Suppressor macrophage treated with lipopolysaccharide for 4 hours (primary cell): ENCODE measurements at places on chromosomes 11 and 22.

DNA sequence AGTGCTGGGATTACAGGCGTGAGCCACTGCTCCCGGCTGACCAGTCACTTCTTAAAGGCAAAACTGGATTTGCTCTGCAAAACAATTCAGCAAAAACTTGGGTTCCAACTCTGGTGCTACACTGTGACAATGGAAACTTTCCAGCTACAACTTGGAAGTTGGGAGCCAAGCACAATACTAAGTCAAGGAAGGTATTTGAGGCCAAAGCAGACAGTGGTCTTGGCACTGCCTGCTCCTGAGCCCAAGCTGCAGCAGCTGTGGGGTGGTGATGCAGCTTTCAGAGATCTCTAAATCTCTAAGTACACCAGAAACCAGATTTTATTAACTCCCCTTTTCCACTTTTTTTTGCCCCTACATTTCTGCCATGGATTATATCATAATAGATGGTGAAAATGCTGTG lies 17.5 kb downstream of the ADM start:
- DNase-seq, result no peak

GRCh38 chr11:1125803-1126202 lies 31.9 kb upstream of the MUC5AC start:
- DNase-seq, result no peak

GRCh38 chr11:69174841-69175240 lies 19.1 kb downstream of the SMIM38 start:
- no peak for DNase-seq

GRCh38 chr11:27248576-27249509 lies 114.2 kb downstream of the CCDC34 start:
- no peak for DNase-seq

GRCh38 chr22:43481568-43482317 lies 69.9 kb downstream of the MPPED1 start:
- peak; percentile 35 for DNase-seq

DNA sequence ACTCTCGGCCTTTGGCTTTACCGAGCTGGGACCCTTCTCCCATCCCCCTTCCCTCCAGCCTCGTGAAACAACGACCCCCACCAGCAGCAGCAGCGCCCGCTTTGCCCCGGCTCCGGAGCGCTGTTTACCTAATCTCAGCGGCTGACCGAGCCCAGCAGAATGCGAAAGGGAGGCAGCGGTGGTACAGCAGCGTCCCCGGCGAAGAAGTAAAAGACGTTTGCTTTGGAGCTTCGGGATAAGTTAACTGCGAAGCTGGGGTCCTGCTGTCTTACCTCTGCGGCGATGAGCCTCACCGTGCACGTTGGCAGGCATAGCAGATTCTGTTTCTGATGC lies 2.0 kb upstream of the LARGE1 start:
- peak; percentile 6 for DNase-seq

GRCh38 chr11:2316169-2316962 lies 14.6 kb downstream of the TSPAN32 start:
- no peak for DNase-seq

- DNase-seq, result no peak
Measured at GRCh38 chr11:118914178-118914918, 11.4 kb downstream of the BCL9L start.
